Iris pigment epithelial cell (primary cell): ENCODE measurements at places on chromosomes 2 and 18.

DNA sequence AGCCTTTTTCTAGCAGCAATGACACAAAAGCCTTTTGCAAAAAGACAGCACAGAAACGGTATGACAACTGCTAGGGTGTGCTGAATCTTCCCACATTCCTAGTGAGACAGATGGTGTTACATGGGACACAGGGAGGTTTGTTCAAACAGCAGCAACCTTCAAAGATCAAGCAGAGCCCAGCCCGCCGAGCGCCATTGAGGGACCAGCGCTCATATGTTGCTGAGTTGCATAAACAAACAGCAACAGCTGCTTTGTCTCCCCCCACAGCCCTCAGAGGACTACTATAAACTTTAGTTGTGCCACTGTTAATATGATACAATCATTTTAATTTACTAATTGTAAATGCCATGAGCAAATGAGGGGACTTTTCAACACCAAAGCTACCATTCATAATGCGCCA is 117.7 kb downstream of the ZEB2 start:
- no peak for DNase-seq

DNA sequence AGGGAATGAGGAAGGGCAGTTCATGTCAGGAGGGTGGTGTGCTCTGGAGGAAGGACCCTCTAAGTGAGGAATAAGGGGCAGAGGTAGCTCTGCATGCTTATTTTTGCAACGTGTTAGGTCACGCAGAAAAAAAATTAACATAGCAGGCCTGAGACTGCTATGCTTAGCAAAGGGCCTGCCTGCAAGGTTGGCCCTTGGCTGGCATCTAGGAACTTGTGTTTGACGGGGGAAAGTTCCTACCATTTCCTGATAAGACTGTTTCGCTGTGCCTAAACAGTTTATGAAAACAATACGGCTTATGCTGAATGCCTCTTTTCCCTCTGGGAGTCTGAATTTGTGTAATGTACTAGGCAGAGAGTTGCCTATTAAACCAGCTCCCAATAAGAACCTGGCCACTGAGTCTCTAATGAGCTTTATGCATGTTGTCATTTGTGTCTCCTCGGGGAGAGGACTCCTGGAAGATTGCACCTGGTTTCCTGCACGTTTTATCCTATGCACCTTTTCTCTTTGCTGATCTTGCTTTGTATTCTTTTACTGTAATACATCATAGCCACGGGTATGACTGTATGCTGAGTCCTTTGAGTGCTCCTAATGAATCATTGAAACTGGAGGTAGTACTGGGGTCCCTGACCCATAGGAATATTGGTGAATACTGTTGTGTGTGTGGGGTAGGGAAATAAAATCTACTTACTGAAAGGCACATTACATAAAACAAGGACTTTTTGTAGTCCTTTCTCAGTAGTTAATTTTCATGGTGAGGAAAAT is 169.0 kb downstream of the PRPF40A start:
- DNase-seq = no peak

DNA sequence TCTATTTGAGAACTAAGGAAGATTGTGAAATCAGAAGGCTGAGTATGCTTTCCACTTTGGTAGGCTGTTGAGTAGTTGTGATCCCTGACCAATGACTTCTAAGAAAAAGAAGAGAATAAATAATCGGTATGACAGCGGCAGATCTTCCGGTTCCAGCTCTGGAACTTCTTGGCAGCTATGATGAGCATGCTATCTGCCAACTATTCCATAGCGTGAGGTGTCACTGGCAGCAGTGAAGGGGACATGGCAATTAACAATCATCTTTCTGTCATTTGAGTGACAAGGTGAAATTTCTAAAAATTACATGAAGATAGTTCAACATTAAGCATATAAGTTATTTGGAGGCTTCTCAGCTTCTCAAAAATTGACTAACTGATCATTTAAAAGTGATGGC is 140.1 kb upstream of the NETO1 start:
- no peak for DNase-seq

DNA sequence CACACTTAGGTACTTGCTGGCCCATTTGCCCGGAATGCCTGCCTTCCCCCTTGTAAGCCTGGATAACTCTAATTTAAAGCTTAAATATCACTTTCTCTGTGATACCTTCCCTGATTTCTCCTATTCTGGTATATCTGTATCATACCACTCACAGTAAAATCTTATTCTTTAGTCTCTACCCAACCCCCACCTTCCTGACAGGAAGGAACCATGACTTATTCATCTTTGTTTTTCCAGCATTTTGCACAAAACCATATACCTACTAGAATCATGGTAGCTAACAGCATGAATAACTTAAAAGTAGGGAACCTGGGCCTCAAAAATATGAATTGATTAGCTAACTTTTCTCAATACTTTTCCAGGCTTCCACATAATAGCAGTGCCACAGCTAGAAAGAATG is 111.5 kb downstream of the GFPT1 start:
- DNase-seq = no peak

DNA sequence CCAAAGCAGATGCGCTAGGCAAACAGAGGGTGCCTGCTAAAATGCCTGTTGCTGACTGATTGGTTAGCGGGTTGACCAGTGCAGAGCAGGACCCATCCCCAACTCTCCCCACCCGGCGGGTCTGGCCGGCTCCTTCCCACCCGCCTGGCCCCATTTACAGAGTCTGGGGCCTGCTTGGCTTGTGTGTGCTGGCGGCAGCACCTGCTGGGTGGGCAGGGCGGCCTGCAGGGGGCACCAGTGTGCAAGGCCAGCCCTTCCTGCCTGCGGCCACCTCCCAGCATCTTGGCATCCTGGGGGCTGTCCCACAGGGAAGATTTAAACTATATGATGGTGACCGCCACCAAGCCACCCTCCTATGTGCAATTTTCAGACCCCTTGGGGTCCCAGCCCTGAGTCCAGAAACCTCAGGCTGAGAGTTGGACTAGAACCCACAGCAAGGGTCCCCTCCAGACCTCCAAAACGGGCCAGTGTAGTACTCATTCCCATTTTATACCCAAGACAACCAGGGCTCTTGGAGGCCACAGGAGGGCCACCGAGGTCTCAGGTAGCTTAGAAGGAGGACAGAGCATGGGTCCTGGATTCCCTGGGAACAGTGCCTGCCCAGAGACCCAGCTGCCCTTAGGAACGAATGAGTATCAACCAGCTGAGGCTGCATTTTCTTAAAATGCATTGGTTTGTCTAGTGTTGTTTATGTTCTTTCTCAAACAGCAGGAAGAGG is 173.6 kb downstream of the SMAD7 start:
- DNase-seq = peak; percentile 48

GRCh38 chr2:90221300-90221651 is 1529.8 kb downstream of the RPIA start:
- DNase-seq = no peak

GRCh38 chr18:60347526-60348045 is 25.0 kb downstream of the MC4R start:
- DNase-seq = peak; percentile 1

DNA sequence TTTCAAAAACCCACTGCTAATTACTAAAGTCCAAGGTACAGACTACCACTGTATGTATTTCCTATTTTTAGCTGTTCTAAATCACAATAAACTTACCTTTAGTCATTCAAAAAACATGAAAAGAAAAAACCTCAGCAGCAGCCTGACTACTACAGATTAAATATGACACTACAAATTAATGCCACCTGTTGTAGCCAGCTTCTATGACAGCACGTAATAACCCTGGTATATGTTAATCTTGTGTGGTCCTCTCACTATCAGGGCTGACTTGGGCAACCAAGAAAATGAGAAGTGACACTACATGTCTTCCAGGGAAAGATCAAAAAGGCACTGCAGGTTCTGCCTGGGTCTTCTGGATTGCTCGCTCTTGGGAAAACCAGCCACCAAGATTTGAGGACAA is 90.6 kb upstream of the FAM124B start:
- DNase-seq = no peak

GRCh38 chr2:174846941-174847938 is 83.0 kb upstream of the CHRNA1 start:
- DNase-seq = peak; percentile 97

DNA sequence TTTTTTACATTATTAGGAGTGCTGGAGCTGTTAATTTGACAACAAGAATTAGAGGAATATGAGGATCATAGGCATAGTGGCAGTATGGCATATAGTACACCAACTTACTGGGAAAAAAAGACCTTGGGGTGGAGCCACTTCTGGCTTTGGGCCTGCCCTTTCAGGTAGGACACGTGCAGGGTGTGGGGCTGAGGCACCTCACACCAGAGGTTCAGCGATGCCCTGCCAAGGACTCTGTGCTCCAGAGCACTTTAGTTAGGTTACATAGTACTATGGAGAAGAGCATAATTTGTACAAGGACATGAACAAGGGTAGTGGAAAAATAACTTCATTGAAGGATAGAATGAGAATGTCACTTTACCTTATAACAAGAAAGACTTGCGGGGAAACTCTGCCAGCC is 77.1 kb upstream of the CD302 start:
- DNase-seq = no peak
